ENCODE measurements at places on chromosomes 7 and 10. TPM values are rescaled to one million over a fixed set of nuclear protein-coding genes. Genes with fewer than 3 reads are reported as not detected.

SPACDR gene
- total RNA-seq, result 1.2 TPM

GNAT3 gene
- total RNA-seq, result not detected

NUDT13 gene
- total RNA-seq, result 4.7 TPM

AGAP6 gene
- 22.3 TPM for total RNA-seq

CLRN3 gene
- not detected for total RNA-seq

NEUROG3 gene
- not detected for total RNA-seq

SPDYE2 gene
- not detected for total RNA-seq

KLHDC10 gene
- total RNA-seq, result 41.7 TPM

HEPACAM2 gene
- total RNA-seq, result 2.0 TPM

SLC16A9 gene
- total RNA-seq, result 2.1 TPM

All from K562 (cell line).